Fibroblast of upper back skin (primary cell): ENCODE measurements at places on chromosomes 6 and 20.
A peak's percentile ranks its signal among the peaks of the same experiment; 100 is the strongest.

- no peak for DNase-seq
Observed at GRCh38 chr20:49338061-49338460, 60.2 kb upstream of the ZNFX1 start.

GRCh38 chr6:41657131-41658094 is 19.1 kb downstream of the MDFI start:
- no peak for DNase-seq

DNA sequence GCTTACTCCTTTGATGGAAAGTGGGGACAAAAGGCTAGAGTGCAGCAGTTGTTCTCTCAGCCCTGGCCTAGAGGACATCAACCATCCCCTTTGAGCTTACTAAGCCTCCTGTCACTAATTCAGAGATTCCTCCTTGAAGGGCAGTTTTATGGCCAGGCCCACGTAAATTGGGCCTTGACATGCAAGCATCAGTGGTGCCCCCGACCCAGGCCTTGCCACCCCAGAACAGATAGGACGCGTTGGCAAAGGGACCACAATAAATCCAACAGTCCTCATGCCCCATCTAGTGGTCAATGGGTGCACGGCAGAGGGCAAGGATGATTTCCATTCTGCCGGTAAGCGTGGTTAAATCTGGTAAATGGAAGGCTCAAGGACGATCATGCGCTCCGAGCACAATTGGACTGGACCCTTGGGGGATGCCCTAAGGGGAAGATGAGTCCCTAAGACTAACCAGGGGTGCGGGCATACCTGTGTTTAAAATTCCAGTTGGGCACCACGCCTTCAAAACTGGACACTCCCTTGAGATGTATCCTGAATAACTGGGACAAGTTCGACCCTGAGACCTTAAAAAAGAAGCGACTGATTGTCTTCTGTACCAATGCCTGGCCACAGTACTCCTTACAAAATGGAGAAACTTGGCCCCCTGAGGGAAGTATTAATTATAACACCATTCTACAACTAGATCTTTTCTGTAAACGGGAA is 32.6 kb downstream of the CEP85L start:
- DNase-seq, result peak; percentile 21

GRCh38 chr6:76612954-76613353 is 540.5 kb upstream of the IMPG1 start:
- no peak for DNase-seq

DNA sequence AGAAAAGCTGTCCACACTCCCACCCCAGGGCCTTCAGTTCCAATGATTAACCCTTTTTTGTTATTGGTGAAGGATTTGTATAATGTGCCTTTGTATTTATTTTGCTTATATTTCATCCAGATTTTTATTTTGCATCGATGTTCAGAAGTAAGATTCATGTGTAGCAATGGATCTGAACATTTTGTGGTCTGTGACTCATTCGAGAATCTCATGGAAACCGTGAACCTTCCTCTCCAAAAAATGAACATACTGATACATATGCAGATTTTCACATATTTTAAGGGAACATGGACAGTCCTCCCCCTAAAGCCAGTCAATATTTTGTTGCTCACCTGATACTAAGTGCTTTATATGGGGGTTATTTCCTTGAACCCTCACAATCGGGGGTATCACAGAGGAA is 421.8 kb upstream of the SOX4 start:
- DNase-seq, result no peak

- no peak for DNase-seq
Observed at GRCh38 chr20:36830791-36831691, 44.9 kb upstream of the TLDC2 start.

DNA sequence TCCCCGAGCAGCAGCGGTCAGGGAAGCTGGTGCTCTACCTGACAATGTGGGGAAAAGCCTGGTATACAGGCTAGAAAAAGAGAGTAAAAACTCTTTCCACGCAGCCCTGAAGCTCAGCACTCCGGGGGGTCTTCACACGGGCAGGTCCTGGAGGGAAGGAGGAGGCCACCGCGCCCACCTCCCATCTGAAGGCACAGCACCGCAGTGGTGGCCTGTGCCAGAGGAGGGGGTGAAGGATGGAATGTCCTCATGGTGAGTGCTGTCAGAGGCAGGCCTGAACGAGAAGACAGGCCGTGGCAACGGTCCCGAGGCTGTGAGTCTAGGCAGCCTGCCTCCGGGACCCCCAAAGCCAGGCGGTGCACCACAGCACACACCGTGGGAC is 5.8 kb downstream of the SLC2A4RG start:
- DNase-seq, result no peak

DNA sequence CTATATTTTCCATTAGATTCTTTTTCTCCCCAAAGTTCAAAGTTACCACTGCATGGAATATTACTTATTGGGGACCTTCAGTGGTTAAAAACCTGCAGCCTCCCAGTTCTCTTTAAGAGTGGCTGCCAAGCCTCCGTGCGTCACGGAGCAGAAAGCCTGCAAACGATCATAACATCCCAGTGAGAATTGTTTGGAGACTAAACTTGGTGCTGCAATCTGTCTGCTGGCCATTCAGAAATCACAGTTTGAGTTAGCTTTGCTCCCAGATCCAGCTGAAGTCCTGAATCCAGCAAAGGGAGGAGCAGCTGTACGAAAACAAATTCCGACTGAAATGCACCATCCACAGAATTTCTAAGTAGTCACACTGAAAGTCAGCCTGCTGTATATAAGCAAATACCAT is 213.5 kb upstream of the PDE10A start:
- DNase-seq, result peak; percentile 57

- no peak for DNase-seq
Observed at GRCh38 chr6:43274916-43275597, 23.0 kb upstream of the SLC22A7 start.

- DNase-seq, result no peak
Observed at GRCh38 chr6:155915651-155916050, 460.0 kb upstream of the NOX3 start.

- peak; percentile 71 for DNase-seq
Observed at GRCh38 chr6:169158691-169159090, 95.0 kb downstream of the THBS2 start.

DNA sequence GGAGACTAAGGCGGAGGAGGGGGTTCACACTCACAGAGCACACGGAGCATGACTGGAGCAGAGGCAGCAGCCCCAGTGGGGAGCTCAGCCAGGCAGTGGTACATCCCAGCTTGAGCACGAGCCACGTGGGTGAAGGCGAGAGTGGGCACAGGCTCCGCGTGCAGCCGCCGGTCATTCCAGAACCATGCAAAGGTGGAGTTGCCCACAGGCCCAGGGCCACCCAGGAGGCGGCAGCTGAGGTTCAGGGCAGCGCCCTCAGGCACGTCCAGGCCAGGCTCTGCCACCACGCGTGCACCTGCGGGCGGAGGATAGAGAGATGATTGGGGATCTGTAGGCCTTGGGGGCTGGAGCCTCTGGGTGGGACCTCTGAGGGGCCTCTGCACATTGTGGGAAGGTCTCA is 9.5 kb upstream of the ADAM33 start:
- no peak for DNase-seq

- no peak for DNase-seq
Observed at GRCh38 chr20:46342451-46343347, 34.4 kb upstream of the CDH22 start.

GRCh38 chr6:15500901-15501825 is 161.7 kb downstream of the DTNBP1 start:
- no peak for DNase-seq

DNA sequence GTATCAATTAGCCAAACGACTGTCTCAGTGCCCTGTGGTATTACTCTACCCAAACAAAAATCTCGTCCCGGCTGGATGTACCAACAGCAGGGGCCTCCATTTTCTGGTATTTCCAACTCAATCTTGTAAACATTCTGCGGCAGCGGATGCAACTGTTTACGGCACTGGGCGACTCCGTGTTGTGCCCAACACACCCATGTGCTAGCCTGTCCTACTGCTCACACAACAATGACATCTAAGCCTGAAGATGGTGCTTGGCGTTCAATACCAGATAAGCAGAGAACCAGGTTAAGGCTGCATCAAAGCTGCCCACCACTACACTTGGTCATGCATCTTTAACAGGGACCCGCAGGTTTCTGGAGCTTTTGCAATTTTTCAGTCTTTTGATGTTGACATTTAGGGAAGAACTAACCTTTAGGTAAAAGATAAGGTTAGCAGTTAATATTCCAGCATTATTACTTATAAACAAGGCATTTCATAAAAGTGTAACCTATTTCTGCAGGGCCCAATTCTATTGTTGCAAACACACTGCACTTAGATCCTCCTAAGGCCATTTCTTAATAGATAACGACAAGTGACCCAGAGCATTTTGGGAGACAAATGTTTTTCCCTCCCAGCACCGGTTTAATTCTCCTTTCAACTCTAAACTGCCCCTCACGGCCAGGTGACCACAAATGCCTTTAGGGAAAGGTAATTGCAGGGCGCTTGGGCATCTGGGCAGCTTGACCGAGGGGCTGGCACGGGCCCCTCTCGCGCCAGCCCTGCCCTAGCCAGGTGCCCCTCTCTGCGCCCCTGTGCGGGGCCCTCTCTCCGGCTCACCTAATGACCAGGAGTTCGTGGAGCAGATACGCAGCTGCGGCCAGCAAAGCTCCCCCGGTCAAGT is 945 bp downstream of the FAXC start:
- DNase-seq, result no peak

GRCh38 chr20:62555642-62556420 is 80.0 kb upstream of the GATA5 start:
- DNase-seq, result no peak

- no peak for DNase-seq
Observed at GRCh38 chr6:11835065-11835464, 56.5 kb upstream of the ADTRP start.
